ENCODE measurements at places on chromosomes 16 and 17.

GRCh38 chr17:37239690-37240334, 136.0 kb upstream of the C17orf78 start:
- no peak for DNase-seq

- DNase-seq: no peak
Measured at GRCh38 chr17:75087182-75087557, 584 bp upstream of the SLC16A5 start.

- peak; percentile 82 for DNase-seq
Measured at GRCh38 chr17:83109793-83110645, 30.6 kb downstream of the METRNL start.

- DNase-seq: no peak
Measured at GRCh38 chr16:12679660-12680272, 123.9 kb downstream of the CPPED1 start.

DNA sequence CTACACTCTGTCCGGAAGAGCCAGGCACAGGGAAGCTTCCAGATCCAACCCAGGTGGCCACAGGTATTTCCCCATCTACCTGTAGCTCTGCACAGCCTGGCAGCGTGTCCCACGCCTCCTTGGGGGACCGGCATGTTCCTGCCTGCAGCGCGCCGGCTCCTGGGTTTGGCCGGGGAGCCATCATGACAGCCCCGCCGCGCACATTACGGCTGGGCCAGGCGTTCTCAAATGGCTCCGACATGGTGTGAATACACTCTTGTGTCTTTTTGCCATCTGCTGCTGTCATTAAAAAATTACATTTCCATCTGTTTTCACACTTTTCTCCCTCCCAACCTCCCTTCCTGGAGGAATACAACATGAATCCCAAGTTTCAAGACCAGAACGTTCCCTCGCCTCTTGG, 8.0 kb upstream of the GINS2 start:
- DNase-seq: no peak
